ENCODE measurements at places on chromosomes 5 and 9. TPM values are rescaled to one million over a fixed set of nuclear protein-coding genes. Genes with fewer than 3 reads are reported as not detected.

The RAB3C gene
- 5.8 TPM for total RNA-seq

DNA sequence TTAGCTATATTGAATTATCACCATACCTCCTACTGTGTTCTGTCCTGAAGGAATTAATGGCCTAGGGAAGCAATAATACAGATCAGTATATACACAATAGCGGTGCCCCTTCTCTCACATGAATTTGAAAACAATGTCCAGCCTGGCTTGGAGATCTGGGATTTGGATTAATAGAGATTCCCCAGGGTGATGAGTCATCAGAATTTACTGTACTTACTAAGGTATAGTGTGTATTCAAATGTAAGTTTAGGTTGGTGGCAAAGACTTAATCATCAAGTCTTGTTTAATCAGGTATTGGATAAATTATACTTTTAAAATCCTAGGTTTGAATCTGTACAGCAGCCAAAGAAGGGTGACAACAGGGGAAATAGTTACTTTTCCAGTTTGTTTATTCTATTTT is 121.5 kb downstream of the FEM1C start:
- DNase-seq, result no peak

DNA sequence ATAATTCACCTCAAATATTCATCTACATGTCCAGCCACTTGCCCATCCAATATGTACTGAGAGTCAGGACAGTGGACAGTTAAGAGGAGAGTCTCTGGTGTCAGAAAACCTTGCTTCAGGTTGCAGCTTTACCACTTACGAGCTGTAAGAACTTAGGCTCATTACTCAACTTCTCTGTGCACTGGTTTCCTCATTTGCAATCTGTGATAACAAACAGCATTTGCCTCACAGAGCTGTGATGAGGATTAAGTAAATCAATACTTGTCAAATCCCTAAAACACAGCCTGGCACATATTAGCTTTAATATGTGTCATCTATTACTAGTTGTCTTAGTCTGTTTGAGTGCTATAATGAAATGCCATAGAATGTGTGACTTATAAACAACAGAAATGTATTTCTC is 8.6 kb downstream of the GOLGA1 start:
- no peak for DNase-seq

DNA sequence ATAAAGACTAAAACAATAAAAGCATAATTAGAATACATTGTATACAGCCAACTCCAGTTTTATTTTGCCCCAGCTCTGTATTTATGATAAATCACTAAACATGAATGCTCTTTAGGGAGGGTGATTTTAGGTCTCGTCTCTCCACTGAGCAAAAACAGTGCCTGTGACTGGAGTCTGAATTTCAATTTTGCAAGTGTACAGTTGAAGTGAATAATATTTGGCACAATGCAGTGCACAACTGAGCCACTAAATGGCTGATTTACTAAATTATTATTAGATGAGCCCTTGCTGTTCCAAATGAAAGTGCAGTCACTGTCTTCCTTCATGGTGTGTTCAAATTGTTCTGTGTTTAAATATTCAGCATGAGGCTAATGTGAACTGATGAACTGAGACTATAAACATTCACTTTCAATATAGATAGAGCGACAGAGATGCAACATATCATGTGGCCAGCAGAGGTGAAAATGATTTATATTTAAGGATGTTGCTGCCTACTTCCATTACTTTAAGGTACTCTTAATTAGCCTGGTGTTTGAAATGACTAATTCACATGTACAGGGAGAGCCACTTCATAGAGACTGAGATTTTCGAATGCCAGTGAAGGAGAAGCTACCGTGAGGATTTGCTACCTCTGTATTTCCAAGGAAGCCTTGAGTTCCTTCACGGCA is 375.1 kb downstream of the EBF1 start:
- DNase-seq, result no peak

GRCh38 chr5:35461530-35461929 is 156.1 kb upstream of the SPEF2 start:
- no peak for DNase-seq

DNA sequence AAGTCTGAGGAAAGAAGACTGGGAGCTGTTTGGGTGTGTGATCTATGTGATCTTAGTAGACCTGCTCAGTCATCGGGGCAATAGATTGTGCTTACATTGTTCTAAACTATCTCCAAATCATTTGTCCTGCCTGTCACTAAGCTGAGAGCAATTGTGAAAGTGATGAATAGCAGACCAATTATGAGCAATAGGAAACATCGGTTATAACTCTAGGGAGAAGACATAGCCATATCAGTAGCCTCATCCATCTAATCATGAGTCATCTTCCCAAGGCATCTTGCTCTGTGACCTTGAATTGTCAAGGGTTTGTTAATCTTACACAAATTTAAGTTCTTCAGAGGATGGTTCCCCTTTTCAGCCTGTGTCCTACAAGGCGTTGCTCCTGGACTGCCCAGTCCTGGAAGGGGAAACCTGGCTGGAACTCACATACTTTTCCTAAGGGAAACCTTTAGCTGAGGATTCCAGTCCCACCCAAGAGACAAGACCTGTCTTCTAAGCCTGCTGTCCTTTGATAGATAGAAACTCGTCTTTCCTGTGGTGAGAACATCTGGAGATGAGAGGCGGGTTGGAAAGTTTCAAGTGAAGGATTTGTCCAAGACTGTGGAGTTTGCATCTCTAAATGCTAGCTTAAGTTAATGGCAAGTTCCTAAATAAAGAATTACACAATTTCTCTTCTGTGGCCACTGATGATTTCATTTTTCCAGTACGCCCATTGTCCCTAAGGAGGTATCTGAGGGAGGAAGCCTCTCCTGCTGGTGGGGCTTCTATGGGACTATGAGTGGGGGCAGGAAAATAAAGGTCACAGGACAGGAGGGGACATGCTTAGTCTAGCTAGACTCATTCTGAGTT is 53.9 kb upstream of the TRIM32 start:
- no peak for DNase-seq

DNA sequence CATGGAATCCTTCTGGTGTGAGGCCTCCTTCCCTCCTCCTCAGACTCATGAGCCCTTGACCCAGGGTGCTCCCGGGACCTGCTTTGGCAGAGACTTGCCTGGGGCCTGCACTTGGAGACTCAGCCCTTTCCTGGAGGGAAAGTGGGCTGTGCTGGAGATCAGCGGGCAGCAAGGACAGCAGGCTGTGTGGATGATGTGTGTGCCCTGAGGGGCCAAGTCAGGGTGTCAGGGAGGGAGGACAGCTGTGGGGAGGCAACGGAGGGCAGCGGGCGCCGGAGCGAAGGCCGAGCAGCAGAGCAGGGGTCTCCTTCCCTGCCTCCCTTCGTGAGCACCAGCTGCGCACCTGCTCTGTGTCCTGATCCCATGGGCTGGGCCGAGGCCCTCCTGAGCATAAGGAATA is 6.1 kb upstream of the CSF2 start:
- no peak for DNase-seq

- peak; percentile 82 for DNase-seq
These were observed 63.7 kb upstream of the ANGPTL2 start for GRCh38 chr9:127185931-127186781.
